Stimulated activated CD8-positive, alpha-beta memory T cell treated with anti-CD3 and anti-CD28 coated beads, Interleukin-15, amount 100 ng/mL, for 48 hours (primary cell): ENCODE measurements at places on chromosomes 2 and 18.

GRCh38 chr18:3265564-3266033 lies 3.7 kb downstream of the MYL12B start:
- no peak for DNase-seq

DNA sequence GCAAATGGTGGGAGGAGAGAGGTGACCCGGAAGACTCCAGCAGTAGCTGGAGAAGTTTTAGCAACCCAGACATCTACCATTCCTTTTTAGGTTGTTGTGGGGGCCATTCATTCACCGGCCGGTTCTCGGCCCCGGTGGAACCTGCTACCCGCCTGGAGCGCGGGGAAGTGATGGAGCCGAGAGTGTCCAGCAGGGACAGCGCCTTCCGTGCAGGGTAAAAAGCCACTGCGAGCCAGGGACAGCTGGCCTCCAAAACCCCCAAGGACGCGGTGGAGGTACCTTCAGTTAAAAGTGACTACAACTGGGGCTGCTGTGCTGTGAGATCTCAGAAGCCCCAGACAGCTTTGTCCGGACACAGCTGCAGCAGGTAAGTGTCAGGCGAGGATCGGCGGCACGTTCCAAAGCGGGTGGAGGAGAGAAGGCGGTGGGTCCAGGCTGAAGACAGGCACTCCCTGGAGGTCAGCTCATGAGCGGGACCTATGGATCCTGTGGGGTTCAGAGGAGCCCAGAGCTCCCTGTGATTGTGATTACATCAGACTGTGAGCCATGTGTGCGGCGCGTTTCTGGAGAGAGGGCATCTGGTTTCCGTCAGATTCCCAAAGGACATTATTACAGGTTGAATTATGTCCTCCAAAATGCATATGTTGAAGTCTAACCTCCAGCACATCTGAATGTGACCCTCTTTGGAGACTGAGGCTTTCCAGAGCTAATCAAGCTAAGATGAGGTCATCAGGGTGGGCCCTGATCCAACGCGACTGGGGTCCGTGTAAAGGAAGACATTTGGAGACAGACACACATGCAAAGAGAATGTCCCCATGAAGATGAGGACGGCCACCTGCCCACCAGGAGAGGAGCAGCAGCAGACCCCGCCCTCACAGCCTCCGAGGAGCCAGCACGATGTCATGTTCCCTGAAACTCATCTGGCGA lies 276.3 kb downstream of the EIPR1 start:
- DNase-seq, result no peak

DNA sequence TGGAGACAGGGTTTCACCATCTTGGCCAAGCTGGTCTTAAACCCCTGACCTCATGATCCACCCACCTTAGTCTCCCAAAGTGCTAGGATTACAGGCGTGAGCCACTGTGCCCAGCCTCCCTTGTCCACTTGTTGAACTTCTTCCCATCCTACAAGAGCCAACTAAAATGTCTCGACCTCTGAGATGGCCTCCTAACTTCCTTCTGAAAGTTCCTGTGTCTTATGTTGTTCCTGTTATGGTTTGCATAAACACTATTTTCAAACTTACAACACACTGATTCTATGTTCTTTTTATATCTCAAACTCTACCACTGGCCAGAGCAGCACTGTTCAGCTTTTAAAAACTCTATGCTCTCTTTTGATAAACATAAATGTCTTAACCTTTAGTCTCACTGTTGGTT lies 63.3 kb upstream of the UGP2 start:
- no peak for DNase-seq

DNA sequence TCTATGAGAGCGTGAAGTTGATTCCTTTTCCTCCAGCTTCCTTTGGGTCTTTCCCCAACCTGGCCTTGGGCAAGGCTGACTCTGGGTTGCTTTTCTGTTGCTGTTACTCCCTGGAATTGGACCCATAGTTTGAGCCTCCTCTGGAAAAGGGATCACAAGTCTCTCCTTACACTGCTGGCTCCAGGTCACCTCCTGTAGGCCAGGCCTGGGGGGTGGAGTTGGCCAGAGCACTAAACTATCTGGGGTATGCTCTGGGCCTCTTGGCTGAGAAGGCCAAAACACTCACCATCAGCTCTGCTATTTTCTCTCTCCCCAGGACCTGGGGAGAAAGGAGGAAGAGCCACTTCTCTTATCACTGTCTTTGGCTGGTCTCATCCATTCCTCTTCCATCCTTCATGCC lies 56.5 kb upstream of the NCOA1 start:
- no peak for DNase-seq
